ENCODE measurements at places on chromosomes 6 and 20.
A peak's percentile ranks its signal among the peaks of the same experiment; 100 is the strongest.

DNA sequence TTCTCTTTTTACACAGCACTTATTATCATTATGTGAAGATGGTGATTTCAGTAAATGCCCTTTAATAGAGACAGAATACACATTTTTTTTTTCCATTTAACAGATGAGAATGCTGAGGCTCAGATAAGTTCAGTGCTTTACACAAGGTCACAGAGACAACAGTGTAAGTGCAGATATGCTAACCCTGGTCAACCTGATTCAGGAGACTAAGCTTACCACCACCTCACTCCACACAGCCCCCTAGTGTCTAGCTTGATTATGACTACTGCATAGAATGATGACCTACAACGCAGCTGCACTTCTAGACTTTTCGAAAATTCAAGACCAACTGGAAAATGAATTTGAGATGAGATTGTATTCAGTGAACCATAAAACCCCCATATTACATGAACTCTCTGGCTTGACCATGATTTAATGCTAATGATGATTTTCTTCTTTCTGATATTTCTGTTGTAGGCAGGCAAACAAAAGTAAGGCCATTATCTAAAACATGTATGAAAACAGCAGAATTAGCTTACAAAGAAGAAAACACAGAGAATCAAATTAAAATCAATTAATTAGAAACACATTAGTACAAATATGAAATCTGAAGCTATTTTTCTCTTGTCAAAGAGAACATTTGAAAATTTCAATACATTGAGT is 212.1 kb upstream of the PHACTR1 start:
- no peak for DNase-seq

DNA sequence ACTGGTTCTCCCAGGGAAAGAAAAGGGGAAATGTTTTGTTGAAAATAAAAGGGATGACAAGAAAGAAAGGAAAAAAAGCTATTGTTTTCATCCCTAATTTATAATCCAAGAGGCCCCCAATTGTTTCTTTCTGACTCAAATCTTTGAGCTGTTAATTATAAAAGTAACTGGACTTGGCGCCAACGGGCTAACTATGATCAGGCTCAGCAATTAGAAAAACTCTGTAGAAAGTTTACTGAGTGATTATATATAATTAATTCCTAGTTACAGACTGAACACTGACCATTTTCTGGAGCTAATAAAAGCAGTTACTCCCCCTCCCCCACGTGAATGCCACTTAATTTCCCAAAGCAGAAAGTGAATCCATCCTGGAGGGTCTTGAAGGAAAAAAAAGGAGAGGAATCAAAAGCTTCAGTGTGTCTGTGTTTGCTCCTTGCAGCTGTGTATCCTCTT is 3.2 kb downstream of the ZMYND8 start:
- no peak for DNase-seq

GRCh38 chr6:3349388-3350251 is 90.9 kb downstream of the PSMG4 start:
- no peak for DNase-seq

DNA sequence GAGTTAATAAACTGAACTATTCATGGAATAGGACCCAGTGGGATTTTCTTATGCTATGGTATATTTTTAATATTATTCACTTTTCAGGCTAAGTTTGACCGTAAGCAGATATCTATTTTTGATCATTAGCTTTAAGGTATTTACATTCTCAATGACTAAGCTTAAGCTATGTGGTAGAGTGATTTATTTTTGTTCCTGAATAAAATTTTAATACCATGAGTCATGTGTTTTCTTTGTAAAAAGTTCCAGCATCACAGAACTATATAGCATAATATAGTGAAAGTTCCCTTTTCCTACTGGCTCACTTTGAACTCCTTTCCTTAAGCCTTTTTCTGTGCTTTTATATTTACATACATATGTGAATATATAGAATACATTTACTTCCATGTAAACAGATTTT is 75.8 kb downstream of the BCKDHB start:
- no peak for DNase-seq

GRCh38 chr20:16821211-16822089 is 73.3 kb downstream of the OTOR start:
- no peak for DNase-seq

DNA sequence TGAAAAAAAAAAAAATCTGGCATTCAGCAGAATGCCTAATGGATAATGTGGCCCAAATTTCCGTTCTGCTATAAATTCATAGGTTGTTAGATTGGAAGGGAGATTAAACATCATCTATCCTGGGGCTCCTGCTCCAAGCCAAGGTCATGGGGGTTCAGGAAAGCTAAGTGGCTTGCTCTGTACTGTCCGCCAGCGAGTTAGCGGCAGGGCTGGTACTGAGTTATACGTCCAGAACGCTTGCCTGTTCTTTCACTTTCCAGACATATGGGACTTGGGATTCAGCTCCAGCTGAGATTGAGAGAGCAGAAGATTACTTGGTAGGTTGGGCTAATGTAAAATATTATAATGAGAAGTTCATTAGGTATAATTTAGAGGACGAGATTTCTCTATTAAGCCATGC is 858 bp downstream of the RWDD1 start:
- DNase-seq, result no peak

DNA sequence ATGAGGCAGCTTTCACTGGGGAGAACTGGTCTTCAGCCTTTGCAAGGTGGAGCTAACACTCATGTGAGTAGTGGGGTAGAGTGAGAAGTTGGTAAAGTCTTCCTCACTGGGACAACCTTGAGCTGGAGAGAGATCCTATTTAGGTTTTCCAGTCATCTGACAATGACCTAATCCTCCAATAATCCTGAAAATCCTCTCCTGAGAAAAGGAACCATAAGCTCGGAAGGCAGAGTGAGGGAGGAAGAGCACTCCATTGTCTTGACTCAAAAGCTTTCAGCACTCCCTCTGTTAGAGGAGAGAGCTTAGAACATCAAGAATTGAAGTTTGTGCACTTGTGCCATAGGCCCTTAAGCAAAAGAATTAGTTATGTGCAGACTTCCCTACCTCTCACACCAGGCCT is 77.8 kb downstream of the TRAM2 start:
- no peak for DNase-seq

- DNase-seq, result no peak
Measured at GRCh38 chr20:40233406-40233805, 455.6 kb downstream of the MAFB start.

DNA sequence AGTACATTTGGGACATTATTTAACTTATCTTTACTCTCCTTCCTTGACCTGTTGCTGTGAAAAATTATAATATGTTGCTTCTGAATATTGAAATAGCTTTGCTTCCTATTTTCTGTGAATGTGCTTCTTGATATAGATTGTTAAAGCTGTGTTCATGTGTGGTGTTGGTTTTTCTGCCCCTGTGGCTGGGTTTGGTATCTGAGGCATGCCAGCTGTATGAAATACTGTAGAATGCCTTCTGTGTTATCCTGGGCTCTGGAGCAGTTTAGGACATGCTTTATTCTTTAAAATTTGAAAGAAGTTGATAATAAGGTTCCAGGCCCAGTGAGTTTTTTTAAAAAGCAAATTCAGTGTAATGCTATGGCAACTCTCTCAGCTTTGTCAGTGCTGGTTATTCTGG is 71.7 kb downstream of the HIVEP1 start:
- no peak for DNase-seq

DNA sequence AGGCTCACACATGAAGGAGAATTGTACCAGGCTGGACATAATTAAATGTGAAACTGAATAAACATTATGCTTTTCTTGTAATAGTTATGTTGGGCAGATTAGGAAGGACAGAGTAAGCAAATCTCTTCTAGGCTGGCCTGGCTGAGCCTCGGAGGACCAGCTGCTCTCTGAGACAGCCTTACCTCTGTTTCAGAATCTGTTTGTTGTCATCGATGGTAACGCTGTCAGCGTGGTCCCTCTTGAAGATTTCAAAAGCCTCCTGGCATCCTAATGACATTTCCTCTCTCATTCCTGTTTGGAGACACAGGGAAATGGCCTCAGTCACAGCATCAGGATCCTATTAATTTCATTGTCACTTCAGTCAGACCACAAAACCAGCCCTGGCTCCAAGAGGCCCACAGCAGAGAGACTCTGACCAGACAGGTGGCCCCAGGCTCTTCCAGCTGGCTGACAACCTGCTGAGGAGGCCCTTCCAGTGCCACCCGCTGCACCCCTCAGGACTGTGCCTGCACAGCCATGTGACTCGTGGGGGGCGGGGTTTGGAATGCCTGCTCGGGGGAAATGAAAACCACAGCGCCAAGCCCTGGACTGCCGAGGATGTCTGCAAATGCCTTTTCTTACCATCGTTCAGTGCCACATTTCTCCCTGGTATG is 108.5 kb upstream of the KCNK16 start:
- no peak for DNase-seq

DNA sequence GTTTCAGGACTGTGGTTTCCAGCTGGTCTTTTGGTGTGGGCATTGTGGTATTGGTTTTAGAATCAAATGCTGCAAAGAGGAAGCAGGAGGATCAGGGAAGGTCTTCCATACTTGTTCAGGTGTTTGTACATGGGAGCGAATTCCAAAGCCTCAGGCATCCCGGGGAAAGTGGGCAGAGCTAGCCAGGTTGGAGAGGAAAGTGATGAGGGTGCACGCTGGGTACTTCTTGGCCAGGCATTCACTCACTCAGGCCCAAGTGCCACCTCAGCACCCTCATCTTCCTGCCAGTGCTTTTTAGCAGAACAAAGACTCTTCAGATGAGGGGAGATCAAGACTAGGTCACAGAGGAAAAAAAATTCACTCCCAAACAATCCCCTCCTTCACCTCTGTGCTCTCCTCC is 241.1 kb upstream of the TBX18 start:
- DNase-seq, result no peak

- DNase-seq, result no peak
Measured at GRCh38 chr6:18306977-18307376, 42.6 kb upstream of the DEK start.

DNA sequence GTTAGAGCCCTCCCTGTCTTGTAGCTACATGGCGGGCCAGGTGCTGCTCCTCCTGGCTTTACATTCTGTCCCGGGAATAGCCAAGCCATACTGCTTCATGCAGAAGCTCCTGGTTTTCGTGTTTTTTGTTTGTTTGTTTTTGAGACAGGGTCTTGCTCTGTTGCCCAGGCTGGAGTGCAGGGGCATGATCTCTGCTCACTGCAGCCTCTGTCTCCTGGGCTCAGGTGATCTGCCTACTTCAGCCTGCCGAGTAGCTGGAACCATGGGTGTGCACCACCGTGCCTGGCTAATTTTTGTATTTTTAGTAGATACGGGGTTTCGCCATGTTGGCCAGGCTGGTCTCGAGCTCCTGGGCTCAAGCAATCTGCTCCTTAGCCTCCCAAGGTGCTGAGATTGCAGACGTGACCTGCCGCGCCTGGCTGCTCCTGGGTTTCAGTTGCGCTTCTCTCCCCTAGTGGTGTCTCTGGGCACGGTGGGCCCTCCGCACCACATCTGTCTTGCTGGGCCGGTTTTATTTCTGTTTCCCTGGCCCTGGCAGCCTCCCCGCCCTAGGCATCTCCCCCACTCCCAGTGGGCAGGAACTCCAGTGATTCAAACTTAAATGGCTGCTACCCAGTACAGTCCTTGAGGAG is 12.9 kb downstream of the CDYL start:
- no peak for DNase-seq

GRCh38 chr6:137892271-137892708 is 25.2 kb downstream of the TNFAIP3 start:
- DNase-seq, result no peak

DNA sequence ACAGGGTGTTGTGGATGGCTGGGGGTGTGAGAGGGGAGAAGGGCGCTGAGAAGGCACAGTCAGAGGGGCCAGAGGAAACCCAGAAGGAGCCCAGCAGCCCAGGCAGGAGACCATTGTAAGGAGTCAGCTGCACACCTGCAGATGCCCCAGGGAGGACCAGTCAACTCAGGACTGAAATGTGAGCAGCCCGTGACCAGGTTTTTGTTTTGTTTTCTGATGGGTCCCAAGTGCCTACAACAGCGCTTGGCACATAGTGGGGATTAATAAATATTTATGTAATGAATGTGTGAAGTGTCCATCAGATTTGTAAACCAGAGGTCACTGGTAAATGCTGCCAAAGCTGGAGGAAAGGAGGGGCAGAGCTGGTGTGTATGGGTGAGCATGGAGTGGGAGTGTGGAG is 30.2 kb downstream of the TRAM2 start:
- DNase-seq, result no peak

- peak; percentile 11 for DNase-seq
Measured at GRCh38 chr20:50930139-50930975, 880 bp downstream of the ADNP start.

- no peak for DNase-seq
Measured at GRCh38 chr20:47950124-47950912, 165.0 kb upstream of the SULF2 start.

GRCh38 chr6:28940858-28941683 is 17.3 kb upstream of the TRIM27 start:
- peak; percentile 67 for DNase-seq

- no peak for DNase-seq
Measured at GRCh38 chr6:33786736-33787135, 2.2 kb downstream of the LEMD2 start.

- DNase-seq, result peak; percentile 63
Measured at GRCh38 chr6:16471222-16471909, 233.0 kb downstream of the GMPR start.

DNA sequence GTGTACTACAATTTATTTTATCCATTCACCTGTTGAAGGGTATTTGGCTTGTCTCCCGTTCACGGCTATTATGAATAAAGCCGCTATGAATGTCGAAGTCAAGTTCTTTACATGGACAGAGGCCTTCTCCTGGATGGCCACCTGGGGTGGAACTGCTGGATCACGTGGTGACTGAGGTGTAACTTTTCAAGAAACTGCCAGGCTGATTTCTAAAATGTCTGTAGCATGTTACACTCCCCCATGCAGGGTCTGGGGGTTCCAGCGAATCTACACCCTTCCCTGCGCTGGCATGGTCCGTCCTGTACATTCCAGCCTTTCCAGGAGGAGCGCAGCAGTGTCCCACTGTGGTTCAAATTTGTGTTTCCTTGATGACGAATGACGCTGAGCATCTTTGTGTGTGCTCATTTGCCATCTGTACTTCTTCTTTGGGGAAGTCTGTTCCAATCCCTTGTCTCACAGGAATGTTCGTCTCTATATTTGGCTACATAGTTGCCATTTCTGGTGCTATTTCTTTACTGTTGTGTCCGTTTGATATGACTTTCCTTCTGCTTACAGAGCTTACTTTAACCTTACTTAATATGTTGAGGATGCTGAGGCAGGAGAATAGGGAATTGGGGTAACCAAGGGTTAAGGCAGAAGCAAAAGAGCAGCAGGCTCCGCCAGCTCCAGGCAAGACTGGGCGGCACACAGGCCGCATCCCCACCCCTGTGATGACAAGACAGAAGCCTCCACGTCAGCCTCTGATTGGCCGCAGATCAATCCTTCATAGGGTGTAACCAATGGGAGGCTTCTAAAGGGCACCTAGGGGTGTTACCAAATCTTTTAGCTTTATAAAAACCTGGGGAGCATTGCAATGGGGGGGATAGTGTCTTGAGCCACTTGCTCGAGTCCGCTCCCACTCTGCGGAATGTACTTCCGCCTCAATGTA is 106.6 kb downstream of the TAF4 start:
- no peak for DNase-seq

- no peak for DNase-seq
Measured at GRCh38 chr6:135801755-135802465, 49.6 kb upstream of the PDE7B start.

Data from T-helper 1 cell (primary cell).